GM23248 (cell line): ENCODE measurements at places on chromosomes 4 and X. TPM values are rescaled to one million over a fixed set of nuclear protein-coding genes. Genes with fewer than 3 reads are reported as not detected.
A peak's percentile ranks its signal among the peaks of the same experiment; 100 is the strongest.

Gene CYTL1
- polyA plus RNA-seq, result 0.84 and 1.1 TPM in 2 replicates

Gene CENPI
- polyA plus RNA-seq, result 2.5 and 2.6 TPM in 2 replicates

Gene MAGEC2
- 0.15 TPM in 1 of 2 replicates, not detected in the other for polyA plus RNA-seq

Gene NDST4
- polyA plus RNA-seq, result not detected in 2 replicates

Gene IL2
- not detected in 2 replicates for polyA plus RNA-seq

Gene TRIML1
- not detected in 2 replicates for polyA plus RNA-seq

Gene TEX13D
- polyA plus RNA-seq, result 0.11 TPM in 1 of 2 replicates, not detected in the other

- no peak for DNase-seq
- no peak overlapping the region for H3K27ac ChIP-seq
Measured at GRCh38 chr4:2688697-2689096, 67.4 kb downstream of the TNIP2 start.

DNA sequence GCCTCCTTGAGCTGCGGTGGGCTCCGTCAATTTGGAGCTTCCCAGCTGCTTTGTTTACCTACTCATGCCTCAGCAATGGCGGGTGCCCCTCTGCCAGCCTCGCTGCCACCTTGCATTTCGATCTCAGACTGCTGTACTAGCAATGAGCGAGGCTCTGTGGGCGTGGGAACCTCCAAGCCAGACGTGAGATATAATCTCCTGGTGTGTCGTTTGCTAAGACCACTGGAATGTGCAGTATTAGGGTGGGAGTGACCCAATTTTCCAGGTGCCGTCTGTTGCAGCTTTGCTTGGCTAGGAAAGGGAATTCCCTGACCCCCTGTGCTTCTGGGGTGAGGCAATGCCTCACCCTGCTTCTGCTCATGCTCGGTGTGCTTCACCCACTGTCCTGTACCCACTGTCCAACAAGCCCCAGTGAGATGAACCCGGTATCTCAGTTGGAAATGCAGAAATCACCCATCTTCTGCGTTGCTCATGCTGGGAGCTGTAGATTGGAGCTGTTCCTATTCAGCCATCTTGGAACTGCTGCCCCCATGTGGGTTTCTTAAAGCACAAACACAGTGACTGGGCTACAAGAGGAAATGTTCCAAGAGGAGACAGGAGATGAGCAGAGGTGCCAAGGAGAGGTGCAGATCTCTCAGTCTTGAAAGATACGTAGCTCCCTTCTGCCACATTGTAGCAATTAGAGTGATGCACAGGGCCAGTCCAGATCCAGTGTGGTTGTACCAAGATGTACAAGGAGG lies 193.0 kb upstream of the IGFBP7 start:
- H3K27me3 ChIP-seq, result peaks cover 14% of the 10 kb centered on the region
- no peak overlapping the region for H3K27ac ChIP-seq
- no peak overlapping the region for H3K4me3 ChIP-seq
- no peaks in the 10 kb centered on the region for H3K4me1 ChIP-seq
- DNase-seq, result no peak

- H3K36me3 ChIP-seq, result no peaks in the 10 kb centered on the region
- H3K27me3 ChIP-seq, result no peaks in the 10 kb centered on the region
- H3K4me1 ChIP-seq, result peaks cover 23% of the 10 kb centered on the region
- H3K27ac ChIP-seq, result peak overlapping the region; percentile 72
- peak overlapping the region; percentile 32; the same call in 1 of the 2 replicates for H3K4me3 ChIP-seq
Measured at GRCh38 chr4:123587983-123588494, 191.4 kb downstream of the SPRY1 start.

DNA sequence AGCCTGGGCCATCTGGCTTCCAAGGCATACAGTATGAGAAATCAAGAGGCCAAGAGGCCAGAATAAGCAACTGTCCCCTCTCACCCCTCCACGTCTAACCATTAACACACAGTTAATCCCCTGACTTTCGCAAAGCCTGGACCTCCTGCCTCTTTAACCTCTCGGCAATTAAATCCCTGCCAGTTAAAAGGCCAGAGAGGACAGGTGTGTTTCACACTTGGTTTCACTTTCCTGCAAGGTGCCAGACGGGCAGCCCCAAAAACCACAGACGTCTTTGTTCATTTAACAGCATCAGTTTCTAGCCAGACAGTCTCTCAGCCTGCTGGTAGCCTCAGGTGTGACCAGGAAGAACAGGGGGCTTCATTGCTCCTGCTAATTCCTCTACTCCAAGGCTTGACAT lies 91.1 kb upstream of the KIT start:
- H3K27ac ChIP-seq, result no peak overlapping the region
- H3K4me3 ChIP-seq, result no peak overlapping the region
- no peaks in the 10 kb centered on the region for H3K36me3 ChIP-seq
- H3K27me3 ChIP-seq, result no peaks in the 10 kb centered on the region
- H3K4me1 ChIP-seq, result peaks cover 20% of the 10 kb centered on the region

DNA sequence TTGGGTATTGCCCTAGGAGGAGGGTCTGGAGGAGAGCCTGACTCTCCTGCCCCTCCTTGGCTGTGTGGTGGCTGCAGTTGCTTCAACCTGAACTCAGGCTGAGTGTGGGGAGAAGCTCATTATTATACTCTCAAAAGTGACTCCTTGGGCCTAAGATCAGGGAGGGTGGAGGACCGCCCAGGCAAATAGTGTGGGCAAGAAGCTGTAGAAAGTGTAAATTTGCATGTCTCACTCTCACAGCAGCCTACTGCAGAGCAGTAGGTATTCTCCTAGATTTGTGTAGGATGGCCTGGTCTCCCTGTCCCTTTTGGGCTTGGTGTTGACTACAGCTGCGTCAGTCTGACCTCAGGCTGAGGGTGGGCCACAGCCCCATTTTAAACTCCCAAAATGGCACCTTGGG lies 156.1 kb downstream of the ZNF330 start:
- H3K4me3 ChIP-seq, result no peak overlapping the region
- peaks cover 14% of the 10 kb centered on the region; the same call in 1 of the 2 replicates for H3K4me1 ChIP-seq
- H3K27ac ChIP-seq, result no peak overlapping the region
- no peaks in the 10 kb centered on the region for H3K27me3 ChIP-seq
- no peak for DNase-seq

DNA sequence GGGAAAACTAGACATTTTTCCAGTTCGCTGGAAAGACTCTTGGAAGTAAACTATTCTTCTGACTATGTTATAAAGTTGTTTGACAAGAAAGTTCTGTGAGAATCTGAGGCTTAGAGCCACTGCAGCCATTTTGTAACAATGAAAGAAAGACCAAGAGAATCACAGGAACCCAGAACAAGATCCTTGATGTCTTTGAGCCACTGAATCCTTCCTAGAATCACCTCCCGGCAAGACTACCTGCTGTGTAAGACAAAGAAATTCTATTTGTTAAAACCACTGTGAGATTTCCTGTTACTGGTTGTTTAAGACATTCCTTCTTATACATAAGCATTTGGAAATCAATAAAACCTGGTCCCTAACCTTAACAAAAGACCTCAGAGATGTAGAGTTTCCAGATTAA lies 175.7 kb upstream of the RASGEF1B start:
- H3K36me3 ChIP-seq, result no peaks in the 10 kb centered on the region
- no peak overlapping the region for H3K4me3 ChIP-seq
- H3K27me3 ChIP-seq, result no peaks in the 10 kb centered on the region; the same call in 1 of the 2 replicates
- no peaks in the 10 kb centered on the region for H3K4me1 ChIP-seq
- no peak overlapping the region for H3K27ac ChIP-seq

DNA sequence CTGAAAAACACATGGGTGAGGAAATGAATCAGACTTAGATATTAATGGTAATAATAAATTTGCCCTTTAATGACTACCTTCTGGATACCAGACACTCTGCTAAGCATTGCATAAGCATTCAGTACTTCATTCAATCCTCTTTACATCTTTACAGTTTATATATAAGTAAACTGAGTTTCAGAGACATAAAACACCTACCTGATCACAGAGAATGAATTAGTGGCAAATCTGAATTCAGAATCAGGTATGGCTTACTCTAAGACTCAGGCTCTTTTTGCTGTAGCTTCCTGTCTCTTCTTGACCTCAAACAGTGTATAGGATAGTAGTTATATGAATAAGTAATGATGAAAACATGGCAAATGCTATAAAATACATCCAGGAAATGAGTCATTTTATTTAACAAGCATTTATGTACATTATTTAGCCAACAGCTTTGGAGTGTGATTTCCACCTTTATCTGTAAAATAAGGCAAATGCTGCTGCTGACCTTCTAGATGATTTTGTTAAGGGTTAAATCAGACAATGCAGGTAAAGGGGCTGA lies 83.9 kb downstream of the VEGFC start:
- no peaks in the 10 kb centered on the region for H3K27me3 ChIP-seq
- peak; percentile 25 for DNase-seq
- peaks cover 47% of the 10 kb centered on the region for H3K36me3 ChIP-seq
- H3K4me3 ChIP-seq, result no peak overlapping the region
- 0 out of 2 replicates have a peak overlapping the region, but pooled peaks have one; percentile 5 for H3K27ac ChIP-seq
- H3K4me1 ChIP-seq, result peaks cover 19% of the 10 kb centered on the region

DNA sequence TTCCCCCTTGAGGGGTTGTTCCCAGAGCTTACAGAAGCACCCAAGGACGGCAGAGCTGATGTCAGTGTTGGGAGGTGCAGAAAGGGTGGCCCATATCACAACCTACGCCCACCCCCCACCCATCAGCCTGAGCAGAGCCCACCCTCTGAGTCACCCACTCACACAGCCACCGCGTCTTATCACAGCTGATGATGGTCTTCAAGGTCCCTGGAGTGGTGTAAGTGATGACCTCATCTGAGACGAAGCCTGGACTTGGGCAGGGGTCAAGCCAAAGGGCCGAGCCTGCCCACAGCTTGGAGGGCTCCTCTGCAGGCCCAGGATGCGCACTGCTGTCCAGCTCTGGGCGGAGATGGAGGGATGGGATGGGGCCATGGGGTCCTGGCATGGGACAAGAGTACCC lies 3.0 kb upstream of the HTRA3 start:
- peaks cover 8% of the 10 kb centered on the region; the same call in 1 of the 2 replicates for H3K27me3 ChIP-seq
- H3K27ac ChIP-seq, result no peak overlapping the region
- H3K4me3 ChIP-seq, result no peak overlapping the region
- DNase-seq, result no peak
- H3K36me3 ChIP-seq, result no peaks in the 10 kb centered on the region

GRCh38 chr4:172942840-172943239 lies 225.8 kb upstream of the GALNT7 start:
- H3K27me3 ChIP-seq, result 0 out of 2 replicates have a peak, but pooled peaks cover 10% of the 10 kb centered on the region
- H3K27ac ChIP-seq, result no peak overlapping the region
- H3K36me3 ChIP-seq, result no peaks in the 10 kb centered on the region
- no peak overlapping the region for H3K4me3 ChIP-seq
- no peak for DNase-seq

- H3K36me3 ChIP-seq, result no peaks in the 10 kb centered on the region
- H3K4me1 ChIP-seq, result peaks cover 19% of the 10 kb centered on the region
- peak; percentile 80 for DNase-seq
- no peaks in the 10 kb centered on the region for H3K27me3 ChIP-seq
- H3K27ac ChIP-seq, result peak overlapping the region; percentile 74
Measured at GRCh38 chr4:173181848-173182247, 13.2 kb downstream of the GALNT7 start.

- H3K4me3 ChIP-seq, result no peak overlapping the region
- H3K4me1 ChIP-seq, result no peaks in the 10 kb centered on the region
- H3K27ac ChIP-seq, result no peak overlapping the region
- no peak for DNase-seq
- peaks cover 4% of the 10 kb centered on the region; the same call in 1 of the 2 replicates for H3K36me3 ChIP-seq
Measured at GRCh38 chr4:2250357-2251072, 8.6 kb upstream of the HAUS3 start.

GRCh38 chrX:7972586-7972985 lies 45.4 kb upstream of the PNPLA4 start:
- H3K4me1 ChIP-seq, result no peaks in the 10 kb centered on the region
- H3K36me3 ChIP-seq, result no peaks in the 10 kb centered on the region
- no peaks in the 10 kb centered on the region for H3K27me3 ChIP-seq
- no peak for DNase-seq
- no peak overlapping the region for H3K4me3 ChIP-seq

DNA sequence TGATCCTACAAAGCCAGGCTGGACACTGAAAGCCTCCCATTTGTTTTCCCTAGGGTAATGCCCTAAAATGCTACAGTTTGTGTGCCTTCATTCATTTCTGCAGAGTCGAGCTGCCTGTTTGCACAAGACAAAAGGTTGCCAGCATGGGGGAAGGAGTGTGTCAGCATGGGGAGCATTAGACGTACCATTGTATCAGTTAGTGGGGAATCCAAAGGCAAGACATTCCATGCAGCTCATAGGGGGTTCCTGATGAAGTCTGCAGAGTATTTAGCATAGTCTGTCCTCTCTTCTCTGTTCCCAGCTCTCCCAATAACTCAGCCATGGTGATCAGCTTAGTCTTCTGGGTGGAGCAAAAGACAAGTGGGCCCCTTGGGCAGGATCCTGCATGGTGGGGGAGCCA lies 276.9 kb upstream of the PCDH7 start:
- H3K36me3 ChIP-seq, result no peaks in the 10 kb centered on the region
- H3K4me1 ChIP-seq, result no peaks in the 10 kb centered on the region
- H3K4me3 ChIP-seq, result no peak overlapping the region

DNA sequence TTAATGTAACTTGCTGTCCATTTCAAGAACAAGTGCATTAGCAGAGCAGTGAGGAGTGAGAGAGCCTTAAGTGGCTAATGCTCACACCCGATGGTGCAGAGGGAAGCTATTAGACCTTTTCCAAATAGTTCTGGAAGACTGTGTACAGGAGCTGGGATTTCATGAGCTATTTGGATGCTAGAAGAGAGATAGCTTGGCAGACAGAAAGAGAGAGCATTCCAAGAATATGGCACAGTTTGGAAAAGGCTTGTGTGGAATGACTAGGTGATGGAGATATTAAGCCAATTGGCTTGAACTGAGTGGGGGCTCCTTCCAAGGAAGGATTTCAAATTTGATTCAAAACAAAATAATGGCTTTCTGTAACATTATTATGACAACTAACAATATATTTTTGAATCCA lies 1097.2 kb upstream of the TENM3 start:
- DNase-seq, result no peak
- H3K4me3 ChIP-seq, result no peak overlapping the region
- no peak overlapping the region for H3K27ac ChIP-seq
- no peaks in the 10 kb centered on the region for H3K27me3 ChIP-seq

- H3K36me3 ChIP-seq, result no peaks in the 10 kb centered on the region
- H3K27ac ChIP-seq, result no peak overlapping the region
- H3K4me3 ChIP-seq, result no peak overlapping the region
- DNase-seq, result no peak
Measured at GRCh38 chrX:13277539-13277938, 42.3 kb downstream of the ATXN3L start.
